ENCODE measurements at places on chromosomes 2 and 18.
A peak's percentile ranks its signal among the peaks of the same experiment; 100 is the strongest.

DNA sequence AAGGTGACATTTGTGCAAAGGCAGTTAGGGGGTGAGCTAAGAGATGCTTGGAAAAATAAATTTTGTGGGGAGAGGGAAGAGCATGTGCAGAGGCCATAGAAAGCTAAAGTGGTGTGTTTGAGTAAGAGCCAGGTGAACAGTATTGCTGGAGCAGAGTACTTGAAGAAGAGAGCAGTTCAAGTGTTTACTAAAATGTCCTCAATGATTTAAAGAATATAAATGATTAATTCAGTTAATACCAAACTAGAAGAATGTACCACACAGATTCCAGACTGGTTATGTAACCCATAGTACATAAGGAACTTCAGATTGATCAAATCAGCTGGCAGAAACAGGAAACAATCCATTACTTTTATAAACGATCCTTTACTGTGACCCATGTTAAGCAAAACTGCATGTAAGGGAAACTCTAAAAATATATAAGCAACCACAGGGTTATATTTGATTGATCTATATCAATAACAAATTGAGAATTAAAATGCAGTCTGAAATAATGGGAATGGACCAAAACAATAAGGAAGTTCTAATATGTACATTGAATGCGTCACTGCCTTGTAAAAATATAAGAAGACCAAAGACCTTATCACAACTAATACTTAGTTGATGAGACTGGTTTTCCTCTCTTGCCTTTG lies 76.9 kb downstream of the LDAH start:
- DNase-seq, result peak; percentile 90

GRCh38 chr2:98445177-98445682 lies 572 bp downstream of the INPP4A start:
- DNase-seq, result no peak

GRCh38 chr2:74119339-74119738 lies 28.4 kb downstream of the BOLA3 start:
- no peak for DNase-seq

- DNase-seq, result no peak
These were observed 238.2 kb upstream of the SOX11 start for GRCh38 chr2:5454051-5454390.

- no peak for DNase-seq
These were observed 32.6 kb upstream of the COPS8 start for GRCh38 chr2:237053066-237053465.

DNA sequence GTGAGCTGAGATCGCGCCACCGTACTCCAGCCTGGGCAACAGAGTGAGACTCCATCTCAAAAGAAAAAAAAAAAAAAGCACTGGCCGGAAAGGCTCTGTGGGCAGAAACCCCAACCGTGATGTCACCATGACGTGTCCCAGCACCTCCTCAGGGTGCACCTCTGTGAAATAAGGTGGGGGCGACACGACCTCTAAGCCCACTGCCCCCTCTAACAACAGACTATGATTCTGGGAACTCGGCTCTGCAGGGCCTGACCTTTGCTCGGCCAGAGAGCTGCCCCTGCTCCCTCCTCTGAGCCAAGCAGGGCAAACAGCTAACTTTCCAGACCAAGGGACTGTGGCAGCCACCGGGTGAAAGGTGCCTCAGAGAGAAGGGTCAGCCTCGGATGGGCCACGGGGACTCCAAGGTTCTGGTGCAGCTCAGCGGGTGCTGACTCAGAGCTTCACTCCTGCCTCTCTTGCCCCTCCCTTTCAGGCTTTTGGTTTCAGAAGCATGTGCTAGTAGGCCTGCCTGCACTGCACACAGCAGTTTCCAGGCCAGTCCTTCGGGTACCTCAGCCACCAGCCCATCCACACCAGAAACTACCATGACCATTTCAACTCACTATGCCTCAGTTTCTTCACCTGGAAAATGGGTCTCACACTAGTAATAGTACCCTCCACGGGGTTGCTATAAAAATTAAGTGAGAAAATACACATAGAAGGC lies 8.0 kb downstream of the TMBIM1 start:
- no peak for DNase-seq

DNA sequence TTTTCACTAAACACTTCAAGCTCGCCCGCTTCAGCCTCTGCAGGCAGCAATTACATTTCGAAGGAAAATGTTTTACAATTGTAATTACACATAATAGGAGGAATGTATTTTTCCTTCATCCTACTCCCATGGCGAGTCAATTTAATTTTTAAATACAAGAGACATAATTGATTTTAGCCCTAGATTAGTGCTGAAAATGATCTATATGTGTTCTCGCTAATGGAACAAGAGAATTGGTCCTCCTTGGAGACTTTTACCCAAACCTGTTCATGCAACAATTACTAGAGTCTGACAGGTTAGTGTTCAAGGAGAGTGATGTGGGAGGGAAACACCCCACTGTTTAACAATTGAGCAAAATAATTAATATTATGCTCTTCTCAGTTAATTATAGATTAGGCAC lies 509.4 kb upstream of the SETBP1 start:
- DNase-seq, result no peak

GRCh38 chr2:6845903-6846302 lies 19.8 kb downstream of the CMPK2 start:
- DNase-seq, result no peak

DNA sequence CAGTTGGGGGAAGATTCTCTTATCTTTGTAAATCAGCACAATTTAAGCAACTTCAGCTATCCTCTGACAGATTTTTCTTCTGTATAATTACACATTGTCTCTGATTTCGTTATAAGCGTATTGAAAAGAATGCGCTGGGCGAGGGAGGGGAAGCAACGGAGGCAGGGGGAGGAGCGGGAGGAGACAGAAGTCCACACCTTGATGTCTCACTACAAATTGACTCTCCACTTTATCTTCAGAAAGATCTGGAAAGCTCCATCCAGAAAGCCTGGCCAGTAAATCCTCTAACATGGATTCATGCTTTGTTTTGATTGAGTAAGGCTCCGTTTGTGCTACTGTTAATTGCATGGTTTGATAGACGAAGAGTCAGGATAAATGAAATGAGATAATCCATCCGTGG lies 76.6 kb downstream of the SMIM21 start:
- DNase-seq, result no peak

DNA sequence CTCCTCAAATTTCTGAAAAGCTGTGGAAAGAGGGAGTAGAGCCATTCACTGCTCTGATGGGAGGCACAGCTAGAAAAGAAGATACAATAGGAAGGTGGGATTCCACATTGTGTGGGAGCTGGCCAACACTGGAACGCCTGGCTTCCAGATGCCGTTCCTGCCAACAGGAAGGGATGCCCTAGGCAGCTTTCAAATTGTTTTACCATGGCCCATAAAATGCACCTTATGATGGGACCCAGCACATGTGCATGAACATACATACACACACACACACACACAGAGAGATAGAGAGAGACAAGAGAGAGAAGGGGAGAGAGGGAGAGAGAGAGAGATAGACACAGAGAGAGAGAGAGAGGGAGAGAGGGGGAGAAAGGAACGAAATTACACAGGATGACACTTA lies 86.1 kb upstream of the BZW1 start:
- no peak for DNase-seq

Data from epithelial cell of proximal tubule (primary cell).